Right forelimb (tissue), 1 donor: ENCODE measurements at places on chromosomes 13 and 19.
A peak's percentile ranks its signal among the peaks of the same experiment; 100 is the strongest.

DNA sequence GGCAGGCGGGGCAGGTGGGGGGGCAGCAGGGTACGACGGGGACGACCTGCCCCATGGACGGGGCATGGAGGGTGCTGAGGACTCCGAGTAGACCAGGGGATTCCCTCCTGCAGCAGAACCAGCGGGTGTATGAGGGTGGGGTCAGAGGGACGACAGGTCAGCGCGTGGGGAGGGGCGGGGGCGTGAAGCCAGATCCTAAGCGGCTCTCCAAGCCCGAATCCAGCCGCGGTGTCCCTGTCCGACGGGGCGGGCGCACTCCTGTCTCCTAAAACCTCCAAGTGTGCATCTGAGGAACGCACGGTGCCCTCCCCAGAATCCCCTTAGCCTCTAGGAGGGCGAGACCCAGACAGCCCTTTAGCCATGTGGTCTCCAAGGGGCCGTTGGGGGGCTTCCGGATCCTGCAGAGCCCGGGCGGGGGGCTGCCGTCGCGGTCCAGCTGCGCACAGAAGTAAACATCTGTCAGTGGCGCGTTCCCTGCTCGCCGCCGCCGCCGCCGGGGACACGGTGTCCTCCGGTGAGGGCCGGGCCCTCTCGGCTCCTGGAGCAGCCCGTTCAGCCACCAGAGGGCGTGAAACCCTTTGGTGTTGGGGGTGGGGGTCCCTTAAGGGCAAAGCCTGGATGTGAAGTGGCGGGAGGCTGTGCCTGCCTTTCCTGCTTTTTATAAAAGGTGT, 730 bp downstream of the NRTN start:
- peak; percentile 78 for DNase-seq

- DNase-seq, result no peak
Measured at GRCh38 chr19:31883296-31883990, 462.0 kb upstream of the ZNF507 start.

DNA sequence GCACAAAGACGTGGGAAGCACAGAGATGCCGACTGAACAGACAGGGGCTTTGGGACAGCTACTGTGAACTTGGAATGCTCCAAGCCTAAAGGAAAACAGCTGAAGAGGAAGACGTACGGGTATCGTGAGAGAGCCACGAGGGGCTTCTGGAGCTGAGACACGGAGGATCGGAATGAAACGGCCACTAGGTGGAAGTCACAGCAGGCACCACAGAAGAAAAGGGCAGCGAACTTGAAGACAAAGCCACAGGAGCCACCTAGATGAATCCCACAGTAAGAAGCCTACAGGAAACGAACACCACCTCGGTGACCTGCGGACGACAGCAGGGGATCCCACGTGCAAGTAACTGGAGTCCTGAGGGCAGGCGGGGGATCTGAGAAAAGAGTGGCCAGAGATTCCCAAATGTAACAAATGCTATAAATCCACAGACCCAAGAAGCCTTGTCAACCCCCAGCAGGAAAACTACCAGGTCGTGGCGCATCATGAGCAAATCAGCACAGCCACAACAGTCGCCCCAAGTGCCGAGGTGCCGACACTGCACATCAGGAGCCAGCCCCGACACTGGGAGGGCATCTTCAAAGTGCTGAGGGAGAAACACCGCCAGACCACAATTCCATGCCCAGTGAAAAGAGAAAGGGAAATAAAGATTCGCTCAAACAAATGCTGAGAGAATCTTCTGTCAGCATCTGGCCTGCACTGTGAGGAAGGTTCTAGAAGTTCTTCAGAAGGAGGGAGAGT, 39.3 kb upstream of the ISYNA1 start:
- no peak for DNase-seq

DNA sequence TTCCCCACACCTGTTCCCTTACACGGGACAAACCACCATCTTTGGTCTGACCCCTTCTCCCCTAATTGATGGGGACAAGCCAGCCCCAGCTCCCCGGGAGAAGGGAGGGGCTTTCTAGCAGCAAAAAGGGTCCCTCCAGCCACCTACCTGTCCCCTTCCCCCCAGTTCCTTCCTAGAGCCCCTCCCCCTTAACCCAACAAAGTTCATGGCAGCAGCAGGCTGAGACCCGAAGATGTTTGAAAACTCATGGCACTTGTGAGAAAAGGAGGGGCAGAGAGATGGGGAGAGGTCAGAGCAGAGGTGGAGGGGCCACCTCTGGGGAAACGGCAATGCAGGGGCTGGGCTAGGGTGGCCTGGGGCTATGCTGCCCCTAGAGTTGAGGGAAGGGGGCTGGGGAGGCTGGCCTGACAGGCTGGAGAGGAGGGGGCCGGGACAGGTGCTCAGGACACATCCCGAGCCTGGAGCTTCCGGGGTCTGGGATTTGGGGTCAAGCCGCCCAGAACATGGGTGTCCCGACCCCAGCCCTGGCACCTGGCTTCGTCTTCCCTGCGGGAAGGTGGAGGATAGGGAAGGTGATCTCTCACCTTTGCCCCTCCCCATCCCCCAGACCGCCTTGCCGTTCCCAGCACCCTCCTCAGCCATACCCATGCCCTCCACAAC, 12.5 kb upstream of the ASF1B start:
- no peak for DNase-seq

GRCh38 chr13:38787550-38787949, 100.7 kb downstream of the FREM2 start:
- DNase-seq, result no peak

DNA sequence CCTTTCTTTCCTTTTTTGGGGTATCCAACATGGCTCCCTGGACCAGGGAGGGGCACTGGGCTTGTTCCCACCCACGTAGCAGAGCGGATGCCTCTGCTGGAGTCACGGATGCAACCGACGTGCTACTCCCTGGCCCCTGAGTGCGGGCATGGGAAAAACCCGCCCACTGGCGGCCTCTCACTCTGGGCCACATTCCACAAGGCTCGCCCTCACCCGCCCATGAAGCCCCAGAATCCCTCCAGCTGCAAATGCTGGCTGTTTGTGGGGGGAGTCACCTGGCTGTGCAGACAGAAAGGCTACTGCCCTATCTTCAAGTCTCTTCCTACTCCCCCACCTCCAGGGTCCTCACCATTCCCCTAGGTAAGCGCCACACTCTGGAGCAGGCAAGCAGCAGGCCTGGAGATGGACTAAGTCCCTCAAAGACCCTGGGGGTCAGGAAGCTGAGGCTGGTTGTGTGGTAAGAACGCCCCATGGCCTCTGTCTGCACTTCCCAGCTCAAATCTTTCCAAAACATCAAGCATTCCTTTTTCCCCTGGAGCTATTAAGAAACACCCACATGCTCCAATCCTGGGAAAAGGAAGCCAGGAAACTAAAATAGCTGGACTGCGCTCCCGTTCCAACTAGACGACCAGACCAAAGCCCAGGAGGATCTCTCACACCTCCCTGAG, 17.9 kb upstream of the EPHX3 start:
- DNase-seq, result peak; percentile 86

DNA sequence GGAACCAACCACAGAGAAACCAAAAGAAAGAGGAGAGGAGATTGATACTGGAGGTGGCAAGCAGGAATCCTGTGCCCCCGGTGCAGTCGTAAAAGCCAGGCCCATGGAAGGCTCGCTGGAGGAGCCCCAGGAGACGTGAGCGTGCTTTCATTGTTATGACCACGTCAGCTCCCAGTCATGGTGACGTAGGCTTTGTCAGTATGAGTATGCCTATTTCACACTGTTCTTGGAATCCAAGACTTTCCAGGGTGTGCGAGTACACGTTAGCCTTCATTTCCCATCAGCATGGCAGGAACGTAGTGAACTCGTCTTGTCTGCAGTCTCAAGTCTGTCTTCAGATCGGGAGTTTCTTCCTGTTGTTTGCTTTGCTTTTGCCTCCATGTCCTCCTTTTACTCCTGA, 15.4 kb upstream of the CHAMP1 start:
- no peak for DNase-seq

- DNase-seq, result no peak
Measured at GRCh38 chr19:14271840-14272239, 65.9 kb upstream of the ADGRL1 start.
